NCI-H510A (cell line): ENCODE measurements at places on chromosomes 3 and 15.

- no peak for DNase-seq
These were observed 435.5 kb upstream of the TPM1 start for GRCh38 chr15:62607114-62607462.

DNA sequence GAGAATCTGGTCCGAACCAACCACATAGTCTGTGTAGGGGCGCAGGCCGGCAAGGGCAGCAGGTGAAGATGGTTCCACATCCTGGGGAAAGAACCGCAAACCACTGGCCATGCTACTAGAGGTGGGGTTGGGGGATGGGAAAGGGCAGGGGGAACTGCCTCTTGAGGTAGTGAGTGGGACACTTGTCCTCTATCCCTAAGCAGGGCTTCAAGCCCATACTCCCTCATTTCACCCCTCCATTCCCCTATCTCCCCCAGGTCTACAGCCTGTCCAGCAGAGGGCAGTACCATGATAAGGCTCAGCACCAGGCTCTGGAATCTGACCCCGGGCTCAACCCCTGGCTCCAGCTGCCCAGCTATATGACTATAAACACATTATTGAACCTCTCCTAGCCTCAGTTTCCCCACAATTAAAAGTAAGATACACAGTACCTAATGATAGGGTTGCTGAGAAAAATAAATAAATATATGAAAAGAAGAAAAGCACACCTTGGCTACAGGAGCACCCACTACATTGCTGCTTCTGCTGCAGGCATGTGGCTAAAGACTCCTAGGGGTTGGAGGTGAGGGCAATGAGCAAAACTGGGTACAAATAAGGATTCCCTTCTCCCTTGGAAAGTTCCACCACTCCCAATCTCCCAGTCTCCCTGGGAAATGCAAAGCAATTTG, 6.3 kb downstream of the GORASP1 start:
- DNase-seq = no peak

GRCh38 chr3:31636049-31636448, 103.3 kb downstream of the STT3B start:
- no peak for DNase-seq

GRCh38 chr15:60674704-60675395, 195.9 kb upstream of the ICE2 start:
- DNase-seq = no peak

- no peak for DNase-seq
These were observed 343.4 kb downstream of the TBC1D5 start for GRCh38 chr3:17398959-17399551.

GRCh38 chr3:188860147-188860546, 311.6 kb upstream of the TPRG1 start:
- no peak for DNase-seq

GRCh38 chr3:114333180-114333922, 39.5 kb downstream of the TIGIT start:
- DNase-seq = no peak
